M059J (cell line): ENCODE measurements at places on chromosomes 5 and 9.
A peak's percentile ranks its signal among the peaks of the same experiment; 100 is the strongest.

- DNase-seq, result no peak
Measured at GRCh38 chr9:112157087-112157486, 18.0 kb downstream of the SUSD1 start.

GRCh38 chr5:33319151-33319550 lies 121.6 kb upstream of the TARS1 start:
- no peak for DNase-seq

DNA sequence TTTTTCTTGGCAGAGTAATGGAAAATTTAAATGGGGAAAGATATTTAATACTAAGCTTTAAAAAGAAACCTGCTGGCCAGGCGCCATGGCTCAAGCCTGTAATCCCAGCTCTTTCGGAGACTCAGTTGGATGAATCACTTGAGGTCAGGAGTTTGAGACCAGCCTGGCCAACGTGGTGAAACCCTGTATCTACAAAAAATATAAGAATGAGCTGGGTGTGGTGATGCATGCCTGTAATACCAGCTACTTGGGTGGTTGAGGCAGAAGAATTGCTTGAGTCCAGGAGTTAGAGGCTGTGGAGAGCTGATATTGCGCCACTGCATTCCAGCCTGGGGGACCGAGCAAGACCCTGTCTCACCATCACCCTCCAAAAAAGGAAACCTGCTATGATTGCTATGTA lies 32.8 kb downstream of the TUT7 start:
- peak; percentile 93 for DNase-seq

- DNase-seq, result no peak
Measured at GRCh38 chr5:93583439-93583767, 381 bp downstream of the NR2F1 start.

- no peak for DNase-seq
Measured at GRCh38 chr9:112900901-112901300, 10.2 kb upstream of the SLC46A2 start.

- no peak for DNase-seq
Measured at GRCh38 chr5:149979896-149980295, 19.3 kb downstream of the SLC26A2 start.

DNA sequence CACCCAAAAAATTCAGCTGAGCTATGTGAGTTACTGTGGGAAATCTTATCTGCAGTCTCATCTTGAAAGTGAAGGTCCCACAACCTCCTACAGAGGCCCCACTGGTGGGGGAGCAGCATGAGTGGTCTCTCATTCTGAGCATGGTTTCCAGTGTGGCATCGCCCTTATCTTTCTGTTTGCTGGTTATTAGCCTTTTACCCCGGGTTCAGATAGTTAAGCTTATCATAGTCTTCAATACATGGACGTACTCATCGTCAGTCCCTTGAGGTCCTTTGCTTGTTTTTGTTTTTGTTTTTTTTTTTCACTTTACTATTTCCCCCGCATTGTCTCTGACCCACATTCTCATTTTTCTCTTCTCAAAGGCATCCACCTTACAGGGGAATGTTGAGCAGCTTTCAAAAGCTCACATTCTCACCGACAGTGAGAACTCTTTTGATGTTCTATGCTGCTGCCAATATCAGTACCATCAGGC lies 7.7 kb upstream of the HAVCR2 start:
- no peak for DNase-seq

- peak; percentile 100 for DNase-seq
Measured at GRCh38 chr5:175378444-175379028, 65.4 kb downstream of the DRD1 start.

GRCh38 chr9:115956371-115956770 lies 197.2 kb upstream of the PAPPA start:
- no peak for DNase-seq

- no peak for DNase-seq
Measured at GRCh38 chr9:739362-739761, 102.1 kb upstream of the DMRT1 start.

- DNase-seq, result no peak
Measured at GRCh38 chr9:26524267-26524666, 368.3 kb downstream of the CAAP1 start.

- DNase-seq, result no peak
Measured at GRCh38 chr9:134491196-134491835, 150.3 kb upstream of the COL5A1 start.

GRCh38 chr5:61910771-61911170 lies 395.2 kb upstream of the KIF2A start:
- peak; percentile 20 for DNase-seq

GRCh38 chr9:81032030-81032572 lies 657.2 kb downstream of the TLE1 start:
- DNase-seq, result peak; percentile 87
